ENCODE measurements at places on chromosomes 16 and 17. TPM values are rescaled to one million over a fixed set of nuclear protein-coding genes. Genes with fewer than 3 reads are reported as not detected.

The PRAC2 gene
- total RNA-seq, result not detected

The ITGAX gene
- total RNA-seq, result 3.6 TPM

The TOM1L1 gene
- 31.0 TPM for total RNA-seq

The ARHGDIG gene
- total RNA-seq, result not detected

The NQO1 gene
- 58.6 TPM for total RNA-seq

The NXN gene
- total RNA-seq, result 67.3 TPM

The IQCK gene
- total RNA-seq, result not detected

The CCL5 gene
- total RNA-seq, result 43.2 TPM

The ADGRG3 gene
- total RNA-seq, result not detected

The DNAJA3 gene
- total RNA-seq, result 40.7 TPM

The ABCC6 gene
- 0.53 TPM for total RNA-seq

The TEKT1 gene
- not detected for total RNA-seq

The ZNF385C gene
- not detected for total RNA-seq

The GGA3 gene
- 84.6 TPM for total RNA-seq

The HAS3 gene
- total RNA-seq, result not detected

The SRCIN1 gene
- not detected for total RNA-seq

The CES1 gene
- total RNA-seq, result 6.1 TPM

The ADAP2 gene
- 12.5 TPM for total RNA-seq

The SLC13A2 gene
- total RNA-seq, result not detected

GRCh38 chr16:60648290-60648689 is 1387.9 kb downstream of the CDH8 start:
- DNase-seq, result no peak

DNA sequence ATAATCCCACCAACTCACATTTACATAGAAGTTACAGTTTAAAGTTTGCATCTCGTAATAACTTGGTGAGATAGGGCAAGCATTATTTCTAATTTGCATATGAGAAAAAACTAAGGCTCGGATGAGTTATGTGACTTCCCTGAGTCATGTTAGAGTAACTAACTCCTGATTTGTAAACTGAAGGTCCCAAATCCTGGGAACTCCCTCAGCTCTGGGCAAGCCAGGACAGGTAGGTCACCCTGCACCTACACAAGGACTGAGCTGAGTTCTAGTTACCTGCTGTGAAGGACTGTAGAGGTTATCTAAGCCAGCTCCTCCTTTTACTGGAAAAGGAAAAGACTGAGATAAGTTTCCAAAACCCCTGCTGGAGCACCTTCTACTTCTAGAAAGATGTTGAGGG is 92.1 kb upstream of the HLF start:
- DNase-seq, result no peak

GRCh38 chr17:57944908-57945307 is 10.3 kb downstream of the CUEDC1 start:
- DNase-seq, result no peak

- DNase-seq, result peak; percentile 67
Observed at GRCh38 chr17:10875984-10876555, 38.2 kb upstream of the PIRT start.

- no peak for DNase-seq
Observed at GRCh38 chr17:65193716-65194293, 56.6 kb downstream of the RGS9 start.

GRCh38 chr16:66703406-66704215 is 7.1 kb upstream of the CMTM4 start:
- no peak for DNase-seq

DNA sequence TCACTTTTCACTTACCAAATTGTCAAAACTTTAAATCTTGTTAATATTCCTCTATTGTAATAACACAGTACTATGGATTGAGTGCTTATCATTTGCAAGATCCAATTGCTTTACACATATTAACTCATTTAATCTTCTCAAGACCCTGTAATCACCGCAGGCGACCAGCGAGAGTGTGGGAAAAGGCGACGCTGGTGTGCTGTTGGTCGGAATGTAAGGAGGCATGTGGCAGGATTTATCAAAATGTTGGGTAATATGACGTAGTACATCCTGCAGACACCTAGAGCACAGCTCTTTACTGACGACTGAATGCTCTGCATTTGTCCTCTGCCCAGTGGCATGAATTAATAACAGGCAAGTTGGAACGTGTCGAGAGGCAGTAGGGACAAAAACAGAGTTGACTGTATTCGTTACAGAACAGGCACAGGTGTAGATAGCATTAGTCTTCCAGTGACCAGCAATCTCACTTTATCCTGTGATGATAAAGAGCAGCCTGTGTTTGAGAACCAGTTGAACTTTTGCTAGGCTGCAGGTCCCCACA is 80.3 kb downstream of the TNRC6C start:
- DNase-seq, result no peak

DNA sequence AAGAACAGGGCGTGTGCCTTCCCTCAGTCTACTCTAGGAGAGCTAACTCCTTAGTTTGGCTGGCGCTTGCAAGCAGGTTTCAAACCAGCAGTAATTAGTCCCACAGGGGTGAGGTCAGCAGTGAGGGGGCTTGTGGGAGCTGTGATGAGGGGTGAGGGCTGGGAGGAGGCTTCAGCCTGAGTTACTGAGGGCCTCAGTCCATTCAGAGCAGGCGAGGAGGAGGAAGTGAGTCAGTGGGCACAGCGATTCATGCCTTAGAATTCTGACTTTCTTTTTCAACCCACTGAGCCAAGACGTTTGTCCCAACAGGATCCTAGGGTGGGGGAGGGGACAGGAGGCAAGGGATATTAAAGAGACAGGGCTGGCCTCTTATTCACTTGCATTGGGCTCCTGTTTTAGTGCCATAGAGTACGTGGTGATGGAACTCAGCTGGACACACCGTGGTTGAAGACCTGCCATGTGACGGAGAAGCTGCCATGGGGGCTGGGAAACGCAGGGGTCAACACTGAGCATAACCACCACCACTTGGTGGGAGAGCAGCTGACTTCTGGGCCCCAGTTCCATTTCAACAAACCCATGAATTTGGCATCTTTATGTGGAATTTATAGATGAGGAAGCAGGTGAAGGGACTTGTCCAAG is 8.3 kb upstream of the ITGA3 start:
- no peak for DNase-seq

- DNase-seq, result no peak
Observed at GRCh38 chr16:83137326-83137781, 510.6 kb downstream of the CDH13 start.

DNA sequence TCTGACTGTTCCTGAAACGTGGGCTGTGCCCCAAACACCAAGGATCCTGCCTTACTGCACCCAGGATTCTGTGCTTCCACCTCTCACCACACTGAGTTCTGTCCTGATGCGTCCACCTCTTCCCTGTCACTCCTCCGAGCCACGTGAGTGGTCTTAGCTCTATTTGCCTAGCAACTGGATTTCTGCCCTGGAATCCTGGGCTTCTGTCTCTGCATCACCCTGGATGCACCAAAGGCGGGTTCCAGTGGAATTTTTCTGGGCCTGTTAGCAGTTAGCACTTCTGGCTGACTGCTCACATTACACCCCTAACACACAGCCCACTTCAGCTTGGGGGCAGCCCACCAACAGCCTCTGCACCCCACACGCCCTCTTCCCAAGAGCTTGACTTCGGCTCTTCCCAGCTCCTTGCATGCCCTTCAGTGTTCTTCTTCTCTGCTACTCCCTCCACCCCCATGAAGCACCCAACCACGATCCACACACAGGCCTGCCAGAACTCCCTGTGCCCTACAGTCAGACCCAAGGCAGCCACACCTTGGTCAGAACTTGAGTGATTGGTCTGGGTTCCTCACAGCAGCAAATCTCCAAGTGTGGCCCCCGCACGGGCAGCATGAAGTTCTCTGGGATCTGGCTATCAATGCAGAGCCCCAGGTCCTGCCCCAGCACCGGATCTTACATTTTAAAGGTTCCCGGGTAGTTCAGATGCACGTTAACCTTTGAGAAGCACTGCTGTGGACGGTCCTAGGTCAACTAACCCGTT is 129.8 kb upstream of the RCVRN start:
- no peak for DNase-seq

- DNase-seq, result no peak
Observed at GRCh38 chr17:3730881-3731429, 7.3 kb downstream of the HASPIN start.

DNA sequence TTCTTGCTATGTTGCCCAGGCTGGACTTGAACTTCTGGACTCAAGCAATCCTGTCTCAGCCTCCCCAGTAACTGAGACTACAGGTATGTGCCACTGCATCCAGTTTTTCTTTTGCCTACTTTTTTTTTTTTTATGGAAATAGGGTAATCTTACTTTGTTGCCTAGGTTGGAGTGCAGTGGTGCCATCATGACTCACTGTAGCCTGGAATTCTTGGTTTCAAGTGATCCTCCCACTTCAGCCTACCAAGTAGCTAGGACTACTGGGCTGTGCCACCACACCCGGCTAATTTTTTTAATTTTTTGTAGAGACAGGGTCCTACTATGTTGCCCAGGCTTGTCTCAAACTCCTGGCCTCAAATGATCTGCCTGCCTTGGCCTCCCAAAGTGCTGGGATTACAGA is 10.0 kb downstream of the LRRC36 start:
- DNase-seq, result no peak

DNA sequence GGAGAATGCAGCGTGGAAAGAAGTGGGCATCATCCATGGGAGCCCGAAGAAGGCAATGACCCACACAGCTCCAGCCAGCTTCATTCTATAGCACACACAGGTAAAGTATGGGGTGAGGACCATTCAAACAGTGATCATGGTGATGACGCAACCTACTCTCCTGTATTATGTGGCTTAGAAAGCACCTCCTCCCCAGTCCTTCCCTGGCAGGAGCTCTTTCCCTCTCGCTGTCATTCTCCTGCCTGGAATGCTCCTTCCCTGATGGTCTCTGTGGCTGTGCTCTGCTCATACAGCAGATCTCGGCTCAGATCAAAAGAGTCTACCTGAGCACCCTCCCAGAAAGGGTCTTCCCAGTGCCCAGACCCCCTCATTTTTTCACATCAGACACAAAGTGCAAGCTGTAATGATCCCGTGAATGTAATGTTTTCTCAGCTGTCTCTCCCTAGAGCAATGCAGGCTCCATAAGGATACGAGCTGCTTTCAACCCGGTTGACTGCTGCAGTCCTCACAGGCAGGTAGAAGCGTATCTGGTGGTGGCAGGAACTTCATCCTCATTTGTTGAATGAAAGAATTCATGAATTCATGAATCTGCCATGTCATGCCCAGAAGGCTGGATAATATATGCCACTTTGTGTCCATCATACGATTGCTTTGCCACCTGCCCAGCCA is 248.8 kb downstream of the HS3ST3A1 start:
- DNase-seq, result no peak

DNA sequence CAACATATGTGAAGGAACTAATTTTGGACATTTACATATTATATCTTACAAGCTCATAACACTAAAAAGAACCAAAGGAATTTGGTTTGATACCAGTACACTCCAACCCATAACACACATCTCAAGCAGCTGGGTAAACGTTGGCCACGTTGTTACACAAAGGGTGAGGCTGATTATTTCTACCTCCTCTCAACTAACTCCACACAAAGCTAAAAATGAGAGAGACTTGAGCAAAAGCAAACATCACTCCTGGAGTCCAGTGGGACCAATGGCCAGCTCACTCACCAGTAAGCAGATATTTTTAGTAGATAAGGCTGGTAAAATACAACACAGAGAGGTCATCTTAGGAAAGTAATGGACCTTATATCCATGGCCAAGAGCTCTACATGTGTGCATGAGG is 207.6 kb downstream of the MRTFB start:
- no peak for DNase-seq

GRCh38 chr16:5045499-5046115 is 11.9 kb upstream of the NAGPA start:
- DNase-seq, result no peak

- no peak for DNase-seq
Observed at GRCh38 chr17:75754378-75755204, 10.4 kb downstream of the GALK1 start.

DNA sequence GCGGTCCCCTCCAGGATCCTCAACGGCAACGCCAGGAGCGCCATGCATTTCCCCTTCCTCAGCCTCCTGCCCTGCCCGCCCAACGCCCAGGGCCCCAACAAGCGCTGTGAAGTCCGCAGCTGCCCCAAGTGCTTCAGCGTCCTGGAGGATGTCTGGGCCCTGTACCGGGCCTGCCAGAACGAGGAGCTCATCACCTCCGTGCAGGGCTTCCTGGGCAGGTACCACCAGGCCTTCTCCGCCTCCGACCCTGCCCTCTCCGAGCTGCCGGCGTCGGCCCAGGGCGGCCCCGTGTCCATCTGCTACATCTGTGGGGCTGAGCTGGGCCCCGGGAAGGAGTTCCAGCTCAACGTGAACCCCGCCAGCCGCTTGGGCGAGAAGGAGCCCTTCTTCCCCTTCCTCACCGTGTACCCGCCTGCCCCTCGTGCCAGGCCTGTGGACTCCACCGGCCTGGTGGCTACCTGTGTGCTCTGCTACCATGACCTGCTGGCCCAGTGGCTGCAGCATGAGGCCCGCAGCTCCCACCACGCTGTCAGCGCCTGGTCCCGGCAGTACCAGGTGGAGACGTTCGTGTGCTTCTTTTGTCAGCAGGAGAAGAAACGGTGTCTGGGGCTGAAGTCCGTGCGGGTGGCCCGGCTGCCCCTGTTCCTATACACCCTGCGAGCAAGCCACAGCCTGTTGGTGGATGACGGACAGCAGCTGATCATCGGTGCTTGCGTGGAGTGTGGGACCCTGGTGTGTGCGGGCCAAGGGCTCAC is 58.9 kb upstream of the CIBAR2 start:
- DNase-seq, result no peak

DNA sequence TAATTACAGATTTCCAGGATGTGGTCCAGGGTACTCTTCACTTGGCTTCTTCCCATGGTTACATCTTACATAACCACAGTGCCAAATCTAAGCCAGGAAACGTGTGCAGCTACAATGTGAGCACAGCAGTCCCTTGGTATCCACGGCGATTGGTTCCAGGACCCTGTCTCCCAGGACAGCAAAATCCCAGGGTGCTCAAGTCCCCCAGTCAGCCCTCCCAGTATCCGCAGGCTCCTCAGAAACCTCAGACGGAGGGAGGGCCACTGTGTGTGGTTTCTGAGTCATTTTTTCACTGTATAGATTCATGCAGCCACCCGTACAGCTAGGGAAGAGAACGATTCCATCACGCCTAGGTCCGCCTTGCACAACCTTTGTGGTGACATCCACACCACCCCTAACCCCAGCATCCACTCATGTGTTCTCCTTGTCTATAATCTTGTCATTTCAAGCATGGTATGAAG is 11.1 kb upstream of the ATP2C2 start:
- DNase-seq, result no peak

DNA sequence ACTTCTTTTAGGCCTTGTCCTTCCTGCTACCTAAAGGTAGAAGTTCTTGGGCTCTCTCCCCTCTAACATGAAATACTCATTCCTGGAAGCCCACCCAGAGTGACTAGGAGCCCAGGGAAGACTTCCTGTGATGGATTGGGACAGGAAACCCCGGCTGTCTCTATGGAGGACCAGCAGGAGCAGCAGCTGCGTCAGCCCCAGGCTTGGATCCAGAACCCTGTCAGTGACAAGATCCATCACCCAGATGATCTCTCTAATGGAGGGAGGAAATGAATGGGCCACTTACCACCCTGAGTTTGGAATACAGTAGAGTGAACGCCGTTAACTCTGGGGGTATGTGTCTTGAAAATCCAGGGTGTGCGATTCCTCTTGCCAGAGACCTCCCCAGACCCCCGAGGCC is 195.7 kb upstream of the WSCD1 start:
- DNase-seq, result no peak

Measured in ascending aorta (tissue), 2 donors.